ENCODE measurements at places on chromosomes 4 and X.

GRCh38 chrX:13864264-13864663 is 47.4 kb upstream of the GPM6B start:
- no peak for DNase-seq

- DNase-seq, result no peak
Measured at GRCh38 chr4:161247831-161248230, 916.0 kb downstream of the FSTL5 start.

GRCh38 chrX:97074400-97074799 is 190.7 kb downstream of the RPA4 start:
- DNase-seq, result no peak

- DNase-seq, result no peak
Measured at GRCh38 chr4:168679819-168680218, 183.0 kb downstream of the PALLD start.

DNA sequence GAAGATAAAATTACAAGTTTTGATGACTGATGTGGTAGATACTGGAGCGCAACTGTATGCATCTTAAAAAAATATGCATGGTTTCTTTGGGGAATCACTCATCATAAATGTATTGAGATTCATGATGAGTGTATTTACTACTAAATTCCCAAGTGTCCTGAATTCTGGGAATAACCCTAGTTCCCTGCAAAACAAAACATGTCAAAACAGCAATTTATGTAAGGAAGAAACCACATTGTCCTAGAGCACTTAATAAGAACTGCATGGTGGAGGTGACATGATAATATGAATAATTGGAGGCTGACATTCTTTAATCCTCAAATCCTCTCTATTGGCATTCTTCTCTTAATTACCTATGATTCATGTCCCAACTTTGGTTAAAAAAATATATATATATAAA is 1804.7 kb downstream of the STIM2 start:
- DNase-seq, result no peak

- DNase-seq, result no peak
Measured at GRCh38 chrX:33188881-33189280, 22.5 kb downstream of the DMD start.

DNA sequence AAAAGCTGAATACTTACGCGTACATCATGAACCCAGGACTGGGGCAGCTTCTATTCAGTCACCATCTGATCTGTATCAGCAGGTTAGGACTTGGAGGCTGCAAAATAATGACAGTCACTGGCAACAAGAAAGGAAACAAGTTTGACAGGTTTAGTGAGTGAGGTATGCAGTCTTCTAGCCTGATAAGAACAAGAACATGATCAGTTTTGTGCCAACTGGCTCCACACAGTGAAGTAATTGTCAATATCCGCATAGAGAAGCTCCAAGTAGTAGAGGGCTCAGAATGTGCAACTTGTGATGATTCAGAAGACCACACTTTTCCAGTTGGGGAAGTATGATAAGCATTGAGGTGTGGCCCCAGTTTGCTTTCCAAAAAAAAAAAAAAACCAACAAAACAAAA is at the start of gene TMPRSS11F:
TSS of gene TMPRSS11F (minus strand) at position 77 of the 400 bp plus-strand sequence. CDS start at position 28, 49 bp downstream.
- no peak for DNase-seq

GRCh38 chrX:9456250-9457074 is 8.4 kb upstream of the TBL1X start:
- no peak for DNase-seq

- no peak for DNase-seq
Measured at GRCh38 chr4:124846306-124846705, 133.8 kb upstream of the ANKRD50 start.

- no peak for DNase-seq
Measured at GRCh38 chrX:9612146-9612505, 147.3 kb downstream of the TBL1X start.

DNA sequence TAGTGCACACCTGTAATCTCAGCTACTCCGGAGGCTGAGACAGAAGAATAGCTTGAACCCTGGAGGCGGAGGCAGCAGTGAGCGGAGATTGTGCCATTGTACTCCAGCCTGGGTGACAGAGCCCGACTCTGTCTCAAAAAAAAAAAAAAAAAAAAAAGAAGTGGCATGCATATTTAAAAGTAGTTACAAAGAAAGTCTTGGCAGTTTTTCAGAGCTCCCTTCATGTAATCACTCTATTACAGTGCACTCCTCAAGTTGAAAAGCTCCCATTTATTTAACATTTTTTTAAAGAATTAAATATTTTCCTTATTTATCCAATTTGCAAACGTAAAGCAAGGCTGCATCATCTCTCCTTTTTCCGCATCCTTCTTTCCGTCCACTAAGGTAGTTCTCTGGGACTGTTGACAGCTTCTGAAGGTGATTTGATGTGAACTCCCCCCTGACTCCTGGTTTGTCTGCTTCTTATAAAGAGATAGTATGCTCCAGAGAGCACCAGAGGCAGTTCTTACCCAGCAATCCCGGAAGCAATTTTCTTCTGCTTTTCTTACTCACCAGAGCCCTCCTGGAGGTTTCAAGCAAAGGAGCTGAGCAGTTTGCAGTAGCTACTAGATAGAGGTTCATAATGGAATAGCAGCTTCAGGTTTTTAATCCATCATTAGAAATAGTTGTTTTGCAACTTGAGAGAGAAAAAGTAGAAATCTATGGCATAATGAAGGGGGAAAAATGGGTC is 151.0 kb downstream of the PALLD start:
- no peak for DNase-seq

DNA sequence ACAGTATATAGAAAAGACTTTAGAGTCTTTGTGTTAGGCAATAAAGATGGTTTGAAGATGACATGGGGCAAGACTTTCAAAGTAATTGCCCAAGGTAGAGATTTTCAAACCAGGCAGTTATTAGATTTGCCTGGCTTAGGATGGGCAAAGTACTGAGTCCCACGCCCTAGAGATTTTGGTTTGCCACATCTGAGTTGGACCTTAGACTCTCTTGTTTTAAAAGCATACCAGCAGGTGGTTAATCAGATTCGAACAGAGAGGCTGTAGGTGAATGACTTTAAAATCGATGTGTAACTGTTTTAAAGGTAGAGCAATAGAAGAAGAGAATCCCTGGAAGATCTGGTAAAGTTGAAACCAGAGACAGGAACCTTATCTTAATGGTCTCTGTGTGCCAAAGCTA is 121.5 kb downstream of the RAPGEF2 start:
- no peak for DNase-seq

DNA sequence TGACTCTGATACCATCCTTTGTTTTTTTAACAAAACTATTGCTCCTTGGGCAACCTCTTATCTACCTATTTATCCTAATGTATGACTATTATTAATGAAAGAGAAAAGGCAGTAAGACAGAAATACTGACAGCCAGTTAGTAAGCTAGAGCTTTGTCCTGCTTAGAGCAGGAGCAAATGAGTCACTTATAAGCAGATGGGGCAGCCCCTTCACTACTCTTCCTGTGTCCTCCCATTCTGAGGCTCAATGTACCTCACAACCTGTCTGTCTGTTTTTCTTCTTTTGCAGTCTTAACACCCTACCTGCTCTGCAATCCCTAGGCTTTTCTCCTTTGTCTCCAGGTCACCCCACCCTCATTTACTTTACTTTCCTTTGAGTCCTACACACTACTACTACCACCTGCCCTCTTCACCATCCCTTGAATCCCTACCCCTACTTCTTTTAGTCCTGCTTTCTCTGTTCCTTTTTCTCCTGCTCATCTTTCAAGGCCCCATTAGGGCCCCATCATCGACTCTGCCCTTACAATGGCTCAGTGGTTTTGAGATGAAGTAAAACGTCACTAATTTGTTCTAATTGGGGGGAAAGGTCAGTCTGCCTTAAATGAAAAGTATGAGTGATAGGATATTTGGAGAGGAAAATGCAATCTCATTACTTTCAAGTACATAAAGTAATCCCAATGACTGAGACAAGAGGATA is 294.3 kb downstream of the GUCY2F start:
- DNase-seq, result no peak

GRCh38 chrX:124257924-124258702 is 74.3 kb upstream of the TEX13D start:
- no peak for DNase-seq

GRCh38 chrX:40513012-40513411 is 67.8 kb upstream of the ATP6AP2 start:
- no peak for DNase-seq
